Left lobe of liver (tissue), 2 donors: ENCODE measurements at places on chromosomes 7 and 10.

DNA sequence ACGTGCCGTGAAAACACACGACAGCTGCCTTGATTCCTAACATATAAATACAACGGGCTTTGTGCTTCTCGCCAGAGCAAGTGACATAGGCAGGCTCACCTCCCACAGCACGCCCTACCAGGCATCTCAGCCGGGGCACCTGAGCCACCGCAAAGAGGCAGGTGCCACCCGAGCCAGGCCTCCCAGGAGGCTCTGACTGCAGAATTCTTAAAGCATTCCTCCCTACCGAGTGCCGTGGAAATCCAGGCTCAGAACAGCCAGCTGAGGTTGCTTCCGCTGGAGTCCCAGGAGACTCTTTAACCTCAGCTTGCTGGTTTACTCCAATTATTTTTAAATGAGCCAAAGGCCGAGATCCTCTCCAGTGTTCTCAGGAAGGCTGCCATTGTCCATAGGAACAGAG is 206.5 kb downstream of the USP6NL start:
- no peak for DNase-seq

DNA sequence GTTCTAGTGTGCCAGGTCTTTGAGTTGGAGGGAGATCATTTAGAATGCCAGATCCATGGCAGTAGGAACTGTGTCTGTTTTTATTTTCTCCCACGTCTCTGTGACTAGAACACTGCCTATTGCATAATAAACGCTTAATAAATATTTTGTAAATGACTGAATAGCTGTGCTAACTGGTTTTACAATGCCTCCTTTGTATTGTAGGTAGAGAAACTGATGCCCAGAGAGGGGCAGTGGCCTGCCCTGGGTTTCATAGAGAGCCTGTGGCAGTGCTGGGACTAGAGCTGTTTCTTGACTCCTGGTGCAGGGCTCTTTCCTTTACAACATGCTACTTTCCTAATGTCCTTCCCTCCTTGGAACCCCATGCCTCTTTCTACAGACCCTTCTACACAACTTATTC is 2.5 kb downstream of the TAS2R5 start:
- no peak for DNase-seq

DNA sequence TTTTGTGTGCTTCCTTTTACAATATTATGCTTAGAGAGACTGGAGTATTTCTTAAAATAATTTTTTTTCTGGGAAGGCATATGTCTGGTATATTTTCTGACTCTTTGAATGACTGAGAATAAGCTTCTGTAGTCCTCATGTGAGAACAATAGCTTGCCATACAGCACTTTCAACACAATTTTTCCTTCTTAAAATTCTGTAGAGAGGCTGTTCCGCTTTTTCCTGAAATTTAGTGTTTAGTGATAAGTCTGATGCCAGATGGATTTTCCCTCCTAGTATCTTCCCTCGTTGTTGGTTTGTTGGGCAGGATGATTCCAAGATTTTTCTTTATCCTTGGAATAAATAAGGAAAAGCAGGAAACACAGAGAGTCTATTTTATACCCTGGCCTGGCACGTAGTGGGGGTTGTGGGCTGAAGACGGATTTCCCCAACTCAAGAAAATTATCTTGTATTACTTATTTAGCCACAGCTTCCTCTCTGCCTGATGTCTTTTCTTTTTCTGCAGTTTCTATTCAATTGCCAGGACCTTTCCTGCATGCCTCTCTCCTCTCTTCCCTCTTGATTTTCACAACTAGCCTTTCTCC is 111.2 kb downstream of the AOAH start:
- DNase-seq: no peak

GRCh38 chr10:118501637-118502440 is 93.6 kb downstream of the PRLHR start:
- DNase-seq: no peak

GRCh38 chr10:118034791-118035261 is 11.9 kb downstream of the RAB11FIP2 start:
- no peak for DNase-seq

DNA sequence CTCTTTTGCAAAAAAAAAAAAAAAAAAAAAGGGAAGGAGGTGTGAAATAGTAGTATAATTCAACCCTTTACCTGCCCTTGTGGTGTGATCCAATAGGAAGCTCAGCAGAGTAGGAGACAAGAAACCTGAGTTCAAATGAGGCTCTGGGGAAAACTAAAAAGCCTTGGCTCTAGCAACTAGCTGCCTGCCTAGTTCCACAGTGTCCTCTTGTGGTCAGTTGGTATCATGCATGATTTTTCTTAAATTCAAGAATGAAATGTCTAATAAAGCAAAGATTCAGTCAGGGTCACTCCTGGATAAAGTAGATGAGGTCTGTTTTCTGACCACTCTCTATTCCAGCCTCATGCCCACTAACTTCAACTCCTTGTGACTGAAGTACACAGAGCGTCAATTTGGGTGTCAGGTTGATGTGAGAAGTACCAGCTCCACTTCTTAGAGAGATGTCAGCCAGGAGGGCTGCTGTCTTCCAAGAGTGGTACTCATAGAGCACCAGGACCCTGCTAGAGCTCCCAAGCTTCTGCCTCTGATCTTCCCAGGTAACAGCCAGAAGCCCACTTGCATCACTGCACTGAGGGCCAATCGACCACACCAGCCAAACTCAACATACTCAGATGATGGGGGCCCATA is 10.5 kb downstream of the LSM5 start:
- DNase-seq: no peak
